Diencephalon (tissue), 1 donor: ENCODE measurements at places on chromosomes 3 and 15. TPM values are rescaled to one million over a fixed set of nuclear protein-coding genes. Genes with fewer than 3 reads are reported as not detected.

CBLB gene
- 23.8 TPM for total RNA-seq

ZNF660 gene
- 11.5 TPM for total RNA-seq

PPARG gene
- 3.0 TPM for total RNA-seq

PCYT1A gene
- 35.8 TPM for total RNA-seq

TM4SF4 gene
- 0.92 TPM for total RNA-seq

RHOV gene
- total RNA-seq = 7.4 TPM

UACA gene
- 22.4 TPM for total RNA-seq

COL7A1 gene
- 3.5 TPM for total RNA-seq

FOXB1 gene
- 2.1 TPM for total RNA-seq

GATA2 gene
- 1.2 TPM for total RNA-seq

SOX14 gene
- 1.4 TPM for total RNA-seq

ARGFX gene
- not detected for total RNA-seq

SCAPER gene
- total RNA-seq = 61.8 TPM

IGF2BP2 gene
- total RNA-seq = 19.6 TPM

C2CD4B gene
- 1.2 TPM for total RNA-seq

GRM2 gene
- total RNA-seq = 12.5 TPM

CD200 gene
- 79.1 TPM for total RNA-seq

SLITRK3 gene
- total RNA-seq = 26.5 TPM

CERS3 gene
- under 0.01 TPM for total RNA-seq

HYAL3 gene
- total RNA-seq = 9.7 TPM
